ENCODE measurements at places on chromosomes 4 and X.

- no peak for DNase-seq
These were observed 76.0 kb downstream of the GLRA3 start for GRCh38 chr4:174753021-174753420.

DNA sequence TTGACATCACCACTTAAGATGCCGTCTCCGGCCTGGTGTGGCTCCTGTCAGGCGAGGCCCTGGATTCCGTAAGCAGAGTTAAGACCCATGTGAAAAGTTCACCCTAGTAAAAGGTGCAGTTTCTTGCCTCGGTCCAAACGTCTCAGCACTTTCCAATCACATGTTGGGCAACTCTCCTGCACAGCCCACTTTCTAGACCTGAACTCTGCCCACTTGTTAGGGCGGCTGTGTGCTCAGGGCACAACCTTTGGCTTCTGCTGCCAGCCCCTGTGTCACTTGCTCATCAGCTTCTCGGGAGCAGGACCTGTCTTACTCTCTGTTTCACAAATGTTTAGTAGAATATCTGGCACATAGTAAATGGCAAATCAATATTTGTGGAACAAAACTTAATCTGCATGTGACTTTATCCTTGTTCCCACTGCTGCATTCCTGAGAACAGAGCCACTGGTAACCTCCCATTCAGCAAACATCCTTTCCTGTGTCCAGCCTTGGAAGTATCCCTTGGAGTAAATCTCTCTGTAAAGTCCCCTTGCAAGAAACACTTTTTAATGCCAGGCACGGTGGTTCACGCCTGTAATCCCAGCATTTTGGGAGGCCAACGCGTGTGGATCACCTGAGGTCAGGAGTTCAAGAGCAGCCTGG, 38.7 kb upstream of the SH3RF1 start:
- no peak for DNase-seq

- no peak for DNase-seq
These were observed 547.8 kb upstream of the PCDH7 start for GRCh38 chr4:30172416-30172815.

DNA sequence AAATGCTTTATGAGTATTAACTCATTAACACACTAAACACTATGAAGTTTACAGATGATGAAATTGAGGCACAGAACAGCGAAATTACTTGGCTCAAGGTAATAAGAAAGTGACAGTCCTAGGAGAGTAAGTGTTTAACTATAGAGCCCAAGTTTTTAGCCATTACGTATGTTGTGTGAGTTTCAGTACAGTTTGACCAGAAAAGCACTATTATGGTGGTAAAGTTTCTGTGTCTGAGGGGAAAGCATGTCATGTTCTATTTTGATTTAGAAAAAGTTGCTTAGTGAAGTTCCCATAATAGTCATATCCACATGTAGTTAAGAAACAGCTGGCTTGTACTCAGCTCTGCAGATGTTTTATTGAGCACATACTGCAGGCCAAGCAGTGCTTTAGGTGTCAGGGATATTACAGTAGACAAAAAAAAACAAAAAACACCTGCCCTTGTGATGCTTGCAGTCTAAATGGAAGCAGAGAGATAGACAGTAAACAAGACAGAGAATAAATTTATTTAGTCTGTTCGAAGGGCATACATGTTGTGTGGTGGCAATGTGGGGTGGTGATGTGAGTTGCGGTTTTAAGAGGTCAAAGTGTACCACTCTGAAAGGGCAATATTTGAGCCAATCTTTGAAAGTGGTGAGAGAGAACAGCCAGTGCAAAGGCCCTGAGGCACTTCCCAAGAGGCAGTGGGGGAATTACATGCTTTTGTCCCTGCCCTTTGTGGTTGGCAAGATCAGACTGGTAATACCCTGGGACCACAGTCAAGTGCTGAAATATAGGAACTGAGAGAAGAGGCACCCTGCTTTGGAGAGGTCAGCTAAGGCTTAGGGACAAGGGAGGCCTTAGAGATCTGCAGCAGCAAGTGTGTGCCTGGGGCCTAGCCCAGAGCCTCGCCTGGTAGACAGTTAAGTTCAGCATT, 6.2 kb downstream of the TMEM131L start:
- DNase-seq: no peak

GRCh38 chrX:131617182-131617581, 73.3 kb downstream of the OR13H1 start:
- DNase-seq: no peak
